ENCODE measurements at places on chromosomes 3 and 15.
A peak's percentile ranks its signal among the peaks of the same experiment; 100 is the strongest.

DNA sequence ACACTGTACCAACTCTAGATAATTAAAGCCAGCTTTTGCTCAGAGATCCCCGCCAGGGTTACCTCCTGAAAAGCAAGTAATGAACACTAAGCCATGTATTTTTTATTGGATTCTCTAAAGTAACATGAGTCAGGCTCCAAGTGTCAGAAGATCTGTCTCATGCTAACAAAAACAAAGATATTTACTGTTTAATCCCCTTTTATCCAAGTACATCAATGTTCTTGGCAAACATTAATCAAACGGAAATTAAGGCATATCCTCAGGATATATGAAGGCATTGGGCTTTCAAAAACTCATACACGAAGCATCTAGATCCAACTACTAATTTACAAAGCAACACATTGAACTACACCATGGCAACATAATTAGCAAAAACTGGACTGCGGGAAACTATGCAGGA lies 37.2 kb downstream of the MYO5A start:
- DNase-seq: no peak

GRCh38 chr3:127044996-127045395 lies 62.1 kb downstream of the PLXNA1 start:
- DNase-seq: no peak

DNA sequence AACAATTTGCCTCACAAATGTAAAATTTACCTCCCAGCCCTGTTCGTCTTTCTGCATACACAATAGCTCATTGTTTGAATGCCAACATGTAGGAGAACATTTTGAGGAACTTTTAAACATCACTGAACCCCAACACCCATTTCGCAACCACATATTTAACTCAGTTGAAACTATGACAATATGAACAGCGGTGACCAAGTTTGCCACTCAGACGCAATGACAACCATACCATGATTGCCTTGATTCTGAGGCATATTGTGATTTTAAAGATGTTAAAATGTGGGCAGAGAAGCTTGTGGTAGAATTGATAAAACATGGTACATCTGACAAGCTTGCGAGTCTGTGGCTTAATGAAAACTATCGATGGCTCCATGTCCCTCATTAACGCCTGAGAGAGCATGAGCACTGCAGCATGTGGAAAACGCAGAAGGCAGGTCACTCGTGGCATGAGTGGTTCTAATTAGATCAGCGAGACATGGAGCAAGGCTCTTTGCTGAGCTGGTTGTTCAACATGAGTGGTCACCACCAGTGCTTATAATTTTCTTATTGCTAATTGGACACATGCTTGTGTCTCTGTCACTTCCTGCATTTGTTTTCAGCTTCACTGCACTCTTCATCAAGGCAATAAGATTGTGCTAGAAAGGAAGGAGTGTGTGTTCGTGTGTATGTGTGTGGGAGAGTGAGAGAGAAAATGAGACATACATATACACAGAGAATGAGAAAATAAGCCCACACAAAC lies 116.8 kb downstream of the CHST2 start:
- DNase-seq: no peak

DNA sequence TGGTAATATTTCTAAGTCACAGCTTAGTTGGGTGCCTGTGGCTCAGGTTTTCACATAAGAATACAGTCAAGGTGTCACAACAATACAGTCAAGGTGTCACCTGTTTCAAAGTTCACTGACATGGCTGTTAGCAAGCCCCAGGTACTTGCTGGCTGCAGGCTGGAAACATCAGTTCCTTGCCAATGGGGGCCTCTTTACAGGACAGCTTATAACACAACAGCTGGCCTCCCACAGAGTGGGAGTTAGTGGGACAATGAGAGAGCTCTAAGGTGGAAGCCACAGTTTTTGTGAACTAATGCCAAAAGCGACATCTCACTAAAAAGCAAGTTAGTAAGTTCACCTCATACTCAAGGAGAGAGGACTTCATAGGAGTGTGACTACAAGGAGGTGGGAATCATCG lies 45.4 kb downstream of the GPR156 start:
- DNase-seq: no peak

DNA sequence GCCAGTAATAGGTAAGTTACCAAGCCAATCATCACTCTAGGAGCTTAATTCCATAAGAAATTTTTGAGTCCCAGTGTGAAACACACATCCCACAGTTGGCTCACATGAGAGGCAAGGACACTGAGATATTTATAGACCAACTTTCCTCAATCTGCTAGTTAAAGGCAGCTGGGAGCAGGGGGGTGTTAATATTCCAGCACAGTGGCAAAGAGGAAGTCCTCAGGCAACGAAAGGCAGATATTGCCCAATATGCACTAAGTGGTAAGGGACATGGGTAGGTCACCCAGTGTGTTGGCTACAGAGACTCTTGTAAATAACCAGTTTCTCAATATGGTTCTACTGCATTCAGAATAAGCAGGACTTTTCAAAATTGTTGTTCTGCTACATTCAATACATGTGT lies 61.0 kb downstream of the TOP2B start:
- peak; percentile 66 for DNase-seq

DNA sequence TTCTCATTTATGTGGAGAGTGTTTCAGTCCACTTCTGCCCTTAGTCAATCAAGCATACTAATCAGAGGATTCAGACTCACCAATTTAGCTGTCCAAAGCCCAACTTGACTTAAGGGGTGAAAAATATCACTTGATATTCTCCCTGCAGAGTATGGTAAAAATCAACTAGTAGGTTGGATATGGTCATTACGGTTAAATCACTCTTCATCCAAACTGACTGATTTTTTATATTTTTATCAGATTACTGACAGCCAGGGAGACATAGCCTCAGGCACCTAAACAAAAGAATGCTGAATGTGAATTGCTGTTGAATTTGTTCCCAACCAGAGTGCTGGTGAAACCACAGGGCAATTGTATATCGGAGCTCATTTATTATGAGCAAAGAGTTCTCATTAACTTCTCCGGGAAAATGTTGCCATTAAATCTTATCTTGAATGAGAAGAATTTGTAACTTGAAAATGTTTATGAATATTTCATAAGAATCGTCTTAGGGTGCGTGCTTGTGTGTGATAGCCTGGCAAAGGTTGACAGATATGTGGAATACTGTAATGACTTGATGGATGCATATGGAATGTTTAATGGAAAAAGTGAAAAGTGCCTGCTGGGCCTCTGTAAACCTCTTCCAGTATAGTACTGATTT lies 411.2 kb downstream of the NAALADL2 start:
- DNase-seq: no peak

- no peak for DNase-seq
Observed at GRCh38 chr15:40871749-40872617, 2.1 kb downstream of the RHOV start.

DNA sequence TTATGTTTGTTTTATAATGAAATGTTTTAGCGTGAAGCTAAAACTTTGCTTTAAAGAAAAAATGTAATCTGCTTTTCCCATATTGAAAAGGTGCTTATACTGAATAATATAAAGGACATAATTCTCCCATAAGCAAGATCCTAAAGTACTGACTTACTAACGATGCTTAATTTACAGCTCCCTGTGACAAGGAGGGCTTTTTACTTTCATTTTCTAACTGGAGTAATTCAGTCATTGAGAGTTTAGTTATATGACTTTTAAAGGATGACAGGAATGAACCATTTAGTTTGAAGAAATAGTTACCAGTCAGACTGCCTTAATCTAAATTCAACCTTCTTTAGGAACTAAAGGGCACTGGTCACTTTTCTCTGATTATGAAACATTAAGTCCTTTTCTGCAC lies 19.3 kb upstream of the ZPLD1 start:
- no peak for DNase-seq

DNA sequence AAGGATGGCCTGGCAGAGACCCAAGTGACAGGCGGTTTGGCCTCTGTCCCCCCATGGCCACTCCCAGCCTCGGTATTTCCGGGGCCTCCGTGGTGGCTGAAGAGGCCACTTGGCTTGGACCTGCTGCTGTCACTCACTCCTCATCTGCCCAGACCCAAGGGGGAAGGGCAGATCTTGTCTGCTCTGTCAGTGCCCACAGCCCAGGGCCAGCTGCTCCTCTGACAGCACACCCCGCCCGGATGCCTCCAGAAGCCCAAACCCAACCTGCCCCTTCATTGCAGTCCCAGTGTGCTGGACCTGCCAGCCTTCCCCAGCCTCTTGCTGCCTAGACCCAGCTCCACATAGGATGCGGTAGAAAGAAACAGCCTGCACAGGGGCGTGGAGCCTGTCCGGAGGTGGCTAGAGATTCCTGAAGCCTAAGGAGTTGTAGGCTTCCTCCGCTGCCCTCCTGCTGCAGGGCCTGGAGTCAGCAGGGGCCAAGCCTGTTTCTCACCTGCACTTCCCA lies 52.0 kb downstream of the MAGEF1 start:
- DNase-seq: no peak

DNA sequence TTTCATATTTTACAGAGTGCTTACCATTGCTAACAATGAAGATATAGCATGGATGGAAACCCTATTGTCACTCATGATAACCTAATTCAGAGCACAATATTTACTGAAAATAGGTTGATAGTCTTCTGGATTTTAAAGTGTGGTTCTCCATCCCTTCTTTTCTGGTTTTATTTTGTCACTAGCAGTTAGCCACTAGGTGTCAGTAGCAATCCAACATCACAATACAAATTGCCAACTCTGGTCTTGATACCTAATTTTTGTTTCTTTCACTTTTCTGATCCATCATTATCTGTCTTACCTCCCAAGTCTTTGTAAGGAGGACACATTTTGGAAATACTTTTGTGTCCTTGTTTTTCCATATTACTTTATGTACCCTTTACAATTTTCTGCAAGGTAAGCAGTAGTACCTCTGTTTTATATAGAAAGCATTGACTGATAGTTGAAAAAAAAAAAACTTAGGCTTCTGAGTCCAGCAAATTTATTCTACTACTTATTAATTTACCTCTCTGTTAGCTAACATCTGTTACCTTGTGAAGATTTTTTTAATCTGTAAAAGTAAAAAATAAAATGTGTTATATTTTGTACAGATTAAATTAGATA lies 28.3 kb upstream of the CRYBG3 start:
- peak; percentile 82 for DNase-seq

DNA sequence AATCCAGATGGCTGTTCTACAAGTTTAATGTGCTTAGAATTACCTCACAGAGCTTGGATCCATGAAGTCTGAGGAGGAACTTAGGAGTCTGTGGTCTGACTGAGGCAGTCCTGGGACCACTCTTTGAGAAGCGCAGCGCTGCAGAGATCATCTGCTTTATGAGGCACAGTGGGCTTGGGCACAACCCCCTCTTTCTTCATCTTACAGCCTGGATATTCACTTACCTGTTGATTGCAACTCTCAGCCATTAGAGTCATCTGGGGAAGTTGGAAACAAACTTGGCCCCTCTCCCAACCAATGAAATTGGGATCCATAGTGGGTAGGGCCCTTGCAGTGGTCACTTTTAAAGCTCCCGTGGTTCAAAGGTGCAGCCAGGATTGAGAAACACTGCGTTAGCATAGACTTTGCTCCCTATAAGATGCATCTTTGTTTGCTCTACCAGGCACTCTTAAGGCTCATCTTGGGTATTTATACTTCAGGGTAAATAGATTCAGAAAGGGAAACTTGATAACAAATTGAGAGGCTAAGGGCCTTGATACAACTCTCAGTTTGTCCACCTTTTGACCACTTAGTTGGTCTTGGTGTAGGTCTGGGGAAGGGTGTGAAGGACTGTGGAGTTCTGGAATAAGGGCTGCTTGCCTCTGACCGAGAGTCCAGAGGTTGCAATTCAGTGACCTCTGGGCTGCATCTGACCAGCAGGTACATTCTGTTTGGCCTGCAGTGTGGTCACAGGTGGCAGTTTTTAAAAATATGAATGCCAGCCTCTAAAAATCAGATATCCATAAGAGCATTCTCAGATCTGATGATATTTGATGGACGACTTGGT lies 22.8 kb downstream of the FEM1B start:
- no peak for DNase-seq

GRCh38 chr3:77078279-77078678 lies 38.4 kb downstream of the ROBO2 start:
- no peak for DNase-seq

DNA sequence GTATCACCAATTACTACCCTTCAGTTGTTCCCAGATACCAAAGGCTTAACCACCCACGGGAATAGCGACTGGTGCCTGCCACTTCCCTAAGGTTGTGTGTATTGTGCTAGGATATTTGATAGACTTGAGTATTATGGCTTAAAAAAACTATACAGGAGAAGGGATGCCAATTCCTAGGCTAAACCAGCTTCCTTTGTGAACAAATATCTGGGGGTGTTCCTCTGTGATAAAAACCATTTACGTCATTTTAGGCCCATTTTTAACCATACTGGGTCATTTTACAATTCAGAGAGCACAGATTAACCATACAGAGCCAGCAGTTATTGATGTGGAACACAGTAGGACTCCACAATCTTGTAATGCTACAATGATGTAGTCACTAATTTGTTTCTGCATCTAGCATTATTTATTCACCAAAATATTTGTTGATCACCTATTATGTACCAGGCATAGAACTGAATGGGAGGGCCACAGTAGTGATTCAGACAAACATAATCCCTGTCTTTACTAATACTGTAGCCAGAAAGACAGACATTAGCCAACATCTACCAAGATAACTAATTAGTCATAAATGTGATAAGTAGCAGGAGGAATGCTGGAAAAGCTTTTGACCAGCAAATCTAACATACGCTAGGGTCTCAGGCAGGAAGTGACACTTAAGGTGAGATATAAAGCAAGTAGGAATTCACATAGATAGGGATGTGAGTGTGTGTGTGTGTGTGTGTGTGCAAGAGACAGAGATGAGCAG lies 184.8 kb downstream of the MECOM start:
- DNase-seq: no peak

DNA sequence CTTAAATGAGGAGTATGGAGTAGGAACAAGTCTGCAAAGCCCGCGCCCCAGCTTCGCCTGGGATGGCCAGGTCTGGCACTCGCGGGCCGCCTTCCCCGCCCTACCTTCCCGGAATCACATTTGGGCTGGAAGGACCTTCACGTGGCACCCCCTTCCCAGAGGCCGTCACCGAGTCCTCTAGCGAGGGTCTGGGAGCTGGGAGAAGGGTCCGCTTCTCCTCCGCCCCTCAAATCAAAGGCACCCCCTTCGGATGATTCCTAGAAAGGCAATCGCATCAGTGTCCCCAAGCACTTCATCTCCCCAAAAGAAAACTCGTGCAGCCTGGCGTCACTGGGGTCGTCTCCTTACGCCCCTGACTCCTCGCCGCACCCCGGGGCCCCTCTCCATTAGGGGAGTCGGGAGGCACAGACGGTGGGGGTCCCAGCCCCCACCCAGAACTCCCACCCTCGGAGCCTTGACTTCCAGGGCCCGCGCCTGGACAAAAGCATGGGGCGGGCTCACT lies 380 bp downstream of the MYLK start:
- DNase-seq: no peak

- no peak for DNase-seq
Observed at GRCh38 chr15:45993072-45993471, 358.2 kb downstream of the SQOR start.

Data from hematopoietic multipotent progenitor cell treated with erythropoietin and hydrocortisone succinate and interleukin-3 and kit ligand, for 6 days (in vitro differentiated cells).